Occipital lobe (tissue), 3 donors: ENCODE measurements at places on chromosomes 4 and X.

- no peak for DNase-seq
These were observed 7.4 kb upstream of the HS3ST1 start for GRCh38 chr4:11436084-11436483.

DNA sequence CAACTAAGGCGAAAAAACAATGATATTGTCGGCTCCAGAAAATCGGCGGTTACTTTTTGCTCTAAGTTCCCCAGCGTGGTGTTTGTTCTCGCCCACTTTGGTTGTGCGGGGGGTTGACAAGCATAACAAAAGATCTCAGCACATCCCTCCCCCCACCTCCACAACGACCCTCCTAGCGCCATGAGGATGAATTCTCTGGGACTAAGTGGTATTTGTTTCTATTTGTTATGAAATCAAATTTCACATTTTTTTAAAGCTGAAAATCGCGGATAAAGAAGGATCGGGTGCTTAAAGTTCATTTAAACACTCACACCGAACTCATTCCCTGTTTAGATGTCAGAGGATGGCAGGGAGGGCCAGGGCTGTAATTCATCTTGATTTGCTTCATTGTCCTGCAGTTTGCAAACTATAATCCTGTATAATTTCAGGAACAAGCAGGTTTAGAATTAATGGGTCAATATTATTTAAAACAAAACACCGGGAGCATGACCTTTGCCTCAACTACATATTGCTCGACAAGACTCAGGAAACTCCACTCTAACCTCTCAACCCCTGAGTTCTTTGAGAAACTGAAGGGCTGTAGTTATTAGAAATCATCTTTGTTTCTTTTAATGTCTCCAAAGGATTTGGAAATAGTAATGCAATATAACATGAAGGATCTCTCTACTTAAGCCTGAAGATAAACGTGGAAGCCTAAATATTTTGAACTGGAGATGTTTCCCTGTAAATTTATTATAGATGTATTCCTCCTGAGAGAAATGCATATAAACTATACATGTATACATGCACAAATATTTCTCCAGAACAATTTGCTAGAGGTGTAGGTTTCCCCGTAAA lies 6.4 kb downstream of the PITX2 start:
- no peak for DNase-seq

DNA sequence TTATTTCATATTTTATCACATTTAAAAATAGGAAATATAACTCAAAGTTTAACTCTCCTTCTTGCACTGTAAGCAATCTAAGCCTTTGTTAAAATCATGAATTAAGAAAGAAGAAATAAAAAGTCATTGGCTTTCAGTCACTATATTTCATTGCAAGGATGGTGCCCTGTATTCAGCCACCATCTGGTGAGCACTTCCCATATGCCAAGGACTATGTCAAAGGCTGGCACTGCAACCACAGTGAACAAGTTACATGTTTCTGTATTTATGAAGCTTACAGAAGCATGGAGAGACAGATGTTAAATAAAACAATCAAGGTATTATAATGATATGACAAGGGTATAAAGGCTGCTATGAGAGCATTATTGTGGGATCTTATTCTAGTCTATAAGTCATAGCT lies 68.6 kb downstream of the PRKG2 start:
- DNase-seq = no peak

GRCh38 chr4:53512608-53513007 lies 78.7 kb downstream of the LNX1 start:
- DNase-seq = no peak

GRCh38 chr4:117479673-117480072 lies 394.3 kb upstream of the TRAM1L1 start:
- no peak for DNase-seq

DNA sequence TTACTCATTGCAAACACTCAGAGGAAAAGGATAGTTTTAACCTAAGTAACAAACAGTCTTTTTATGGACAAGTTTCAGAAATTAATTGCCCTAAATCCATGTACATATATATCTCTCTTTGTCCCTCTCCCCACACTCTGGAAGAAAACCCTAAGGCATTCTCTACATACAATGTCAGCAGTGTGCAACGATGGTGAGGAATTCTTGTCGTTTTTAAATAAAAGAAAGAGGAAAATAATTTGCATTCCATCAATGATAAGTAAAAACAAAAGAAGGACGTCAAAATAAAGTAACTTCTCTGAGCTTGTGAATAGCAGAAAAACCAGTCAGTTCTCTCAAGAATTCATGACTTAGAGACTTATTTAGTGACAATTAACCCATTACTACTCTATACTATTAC lies 550.5 kb upstream of the DIPK2B start:
- DNase-seq = no peak

- DNase-seq = no peak
These were observed 9.7 kb upstream of the PLAC8 start for GRCh38 chr4:83124111-83124780.

- no peak for DNase-seq
These were observed 15.8 kb upstream of the SPCS3 start for GRCh38 chr4:176303938-176304337.

GRCh38 chr4:116880625-116881024 lies 204.8 kb downstream of the TRAM1L1 start:
- no peak for DNase-seq

DNA sequence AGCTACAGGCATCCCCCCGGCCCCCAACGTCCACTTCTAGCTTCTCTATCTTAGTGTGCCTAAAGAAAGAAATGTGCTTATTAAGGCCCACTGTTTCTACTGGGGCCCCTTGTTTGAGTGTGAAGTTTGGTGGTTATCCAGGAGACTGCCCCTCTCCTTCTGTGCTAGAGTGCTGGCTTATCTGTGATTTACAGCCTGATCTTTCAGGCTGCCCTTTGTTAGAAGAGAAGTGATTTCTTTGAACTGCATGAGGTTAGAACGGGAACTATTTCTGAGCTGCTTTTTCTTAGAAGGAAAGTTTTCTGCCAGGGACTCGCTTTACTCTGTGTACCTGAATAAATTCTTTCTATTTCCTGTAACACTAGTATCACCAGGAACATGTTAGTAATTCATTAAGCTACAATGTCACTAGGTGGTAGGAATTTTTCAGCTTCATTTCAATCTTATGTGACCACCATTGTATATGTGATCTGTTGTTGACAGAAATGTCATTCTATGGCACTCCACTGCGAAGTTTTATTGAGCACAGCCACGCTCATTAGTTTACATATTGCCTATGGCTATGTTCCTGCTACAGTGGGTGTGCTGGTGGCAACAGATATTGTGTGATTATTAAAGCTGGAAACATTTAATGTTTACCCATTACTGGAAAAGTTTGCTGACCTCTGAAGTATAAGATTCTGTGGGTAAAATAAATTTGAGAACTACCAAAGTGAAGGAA lies 193.8 kb upstream of the CXorf51B start:
- DNase-seq = no peak

DNA sequence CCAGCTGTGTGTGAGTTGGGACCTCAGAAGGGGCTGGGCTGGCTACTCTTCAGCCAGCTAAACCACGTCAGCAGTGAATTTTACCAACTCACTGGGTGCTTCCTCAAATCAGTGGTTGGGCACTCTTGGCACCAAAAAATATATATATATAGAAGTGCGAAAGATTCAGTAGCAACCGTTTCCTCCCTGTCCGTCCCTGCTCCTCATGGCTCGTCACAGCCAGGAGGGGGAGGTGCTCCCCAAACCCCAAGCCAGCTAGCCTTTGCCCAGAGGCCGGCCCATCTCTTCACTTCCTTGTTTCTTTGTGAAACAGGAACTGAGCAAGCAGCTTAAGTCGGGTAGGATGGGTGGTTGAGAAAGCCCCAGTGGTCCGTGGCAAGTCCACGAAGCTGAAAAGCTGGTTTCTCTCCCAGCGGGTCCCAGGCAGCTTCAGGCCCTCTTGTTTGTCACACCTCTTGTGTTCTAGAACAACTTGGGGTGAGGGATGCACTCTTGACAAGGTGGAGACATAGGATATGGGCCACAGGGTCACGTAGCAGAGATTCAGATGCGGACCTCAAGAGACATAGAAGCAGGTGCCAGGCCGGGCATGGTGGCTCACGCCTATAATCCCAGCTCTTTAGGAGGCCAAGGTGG lies 6.8 kb upstream of the SASH3 start:
- DNase-seq = peak; percentile 5

DNA sequence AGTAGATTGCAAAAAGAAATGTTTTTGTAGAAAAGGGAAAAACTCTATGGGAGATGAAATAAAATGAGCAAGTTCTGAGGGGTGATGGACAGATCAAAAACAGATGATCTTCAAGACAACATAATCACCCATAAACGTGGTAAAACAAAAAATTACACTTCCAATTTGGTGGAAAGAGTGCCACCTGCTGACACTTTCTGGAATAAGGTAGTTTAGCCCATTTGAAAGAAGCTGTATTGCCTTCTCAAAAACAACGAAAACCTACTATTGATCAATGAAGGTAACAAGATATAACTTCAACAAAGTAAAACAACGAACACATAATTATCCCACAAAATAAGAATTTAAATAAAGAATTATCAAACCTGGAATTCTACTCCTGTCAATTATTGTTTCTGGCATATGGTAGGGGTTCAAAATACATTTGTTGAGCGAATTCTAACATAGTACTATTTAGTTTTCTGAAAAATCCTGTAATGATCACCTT lies 2.5 kb downstream of the COQ2 start:
- no peak for DNase-seq

DNA sequence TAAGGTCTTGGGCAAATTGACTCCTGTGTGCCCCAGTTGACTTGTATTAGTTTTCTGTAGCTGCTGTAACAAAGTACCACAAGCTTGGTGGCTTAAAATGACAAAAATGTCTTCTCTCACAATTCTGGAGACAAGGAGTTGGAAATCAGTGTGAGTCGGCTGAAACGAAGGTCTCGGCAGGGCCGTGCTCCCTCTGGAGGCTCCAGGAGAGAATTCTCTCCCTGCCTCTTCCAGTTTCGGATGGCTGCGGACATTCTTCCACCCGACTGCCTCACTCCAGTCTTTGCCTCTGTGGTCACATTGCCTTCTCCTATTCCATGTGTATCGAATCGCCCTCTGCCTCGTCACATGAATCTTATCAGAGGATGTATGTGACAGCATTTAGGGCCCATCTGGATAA lies 66.0 kb upstream of the PHOX2B start:
- no peak for DNase-seq

- DNase-seq = no peak
These were observed 83.8 kb downstream of the TBC1D9 start for GRCh38 chr4:140672416-140672815.

GRCh38 chr4:6446130-6446482 lies 26.3 kb downstream of the PPP2R2C start:
- DNase-seq = no peak

DNA sequence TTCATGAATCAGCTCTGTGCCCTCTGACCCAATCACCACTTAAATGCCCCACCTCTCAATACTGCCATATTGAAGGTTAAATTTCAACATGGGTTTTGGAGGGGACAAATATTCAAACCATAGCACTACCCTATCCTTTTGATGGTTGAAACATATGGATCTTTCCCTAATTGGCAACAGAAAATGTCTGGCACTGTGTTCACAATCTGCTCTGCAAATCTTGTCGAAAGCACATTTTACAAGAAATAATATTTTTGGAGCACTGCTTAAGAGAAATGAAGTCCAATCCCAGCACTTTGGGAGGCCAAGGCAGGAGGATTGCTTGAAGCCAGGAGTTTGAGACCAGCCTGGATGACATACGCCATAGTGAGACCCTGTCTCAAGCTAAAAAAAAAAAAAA lies 130.6 kb upstream of the FAM9C start:
- no peak for DNase-seq

GRCh38 chrX:31981546-31982062 lies 909.8 kb upstream of the FTHL17 start:
- DNase-seq = no peak

- DNase-seq = no peak
These were observed 46.0 kb upstream of the TMEM184C start for GRCh38 chr4:147571036-147571770.

DNA sequence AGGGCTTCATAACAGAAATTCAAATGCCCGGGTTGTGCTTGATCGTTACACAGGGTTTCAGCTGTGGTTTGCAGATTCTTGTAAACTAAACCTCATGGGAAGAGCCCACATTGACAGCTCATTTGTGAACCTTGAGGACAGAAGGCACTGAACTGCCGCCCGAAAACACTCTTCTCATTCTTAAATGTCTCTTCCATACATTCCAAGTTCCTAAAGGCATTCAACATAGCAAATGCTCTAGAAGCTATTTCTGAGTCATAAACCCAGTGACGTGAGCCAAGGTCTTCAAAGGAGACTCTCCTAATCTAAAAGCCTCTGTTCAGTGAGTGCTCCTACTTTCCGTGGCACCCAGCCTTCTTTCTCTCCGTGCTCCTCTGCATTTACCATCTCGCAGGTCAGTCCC lies 737.8 kb upstream of the FRG1 start:
- no peak for DNase-seq

DNA sequence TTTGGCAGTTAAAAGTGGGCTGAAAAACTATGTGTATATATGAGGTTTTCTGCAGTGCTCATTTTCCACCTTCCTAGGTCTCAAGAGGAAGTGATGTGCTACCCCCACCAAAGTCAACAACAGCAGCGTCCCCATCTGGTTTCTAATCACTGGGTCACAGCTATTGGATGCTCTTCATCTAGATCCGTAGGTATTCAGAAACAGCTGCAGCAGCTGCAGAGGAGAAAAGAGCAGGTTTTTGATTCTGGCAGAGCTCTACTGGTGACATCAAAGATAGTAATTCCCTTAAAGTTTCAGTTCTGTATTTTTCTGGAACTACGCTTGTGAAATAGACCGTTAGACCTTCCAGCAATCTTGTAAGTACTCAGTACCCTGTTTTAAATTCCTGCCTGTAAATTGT lies 5.8 kb upstream of the GUCY2F start:
- no peak for DNase-seq

DNA sequence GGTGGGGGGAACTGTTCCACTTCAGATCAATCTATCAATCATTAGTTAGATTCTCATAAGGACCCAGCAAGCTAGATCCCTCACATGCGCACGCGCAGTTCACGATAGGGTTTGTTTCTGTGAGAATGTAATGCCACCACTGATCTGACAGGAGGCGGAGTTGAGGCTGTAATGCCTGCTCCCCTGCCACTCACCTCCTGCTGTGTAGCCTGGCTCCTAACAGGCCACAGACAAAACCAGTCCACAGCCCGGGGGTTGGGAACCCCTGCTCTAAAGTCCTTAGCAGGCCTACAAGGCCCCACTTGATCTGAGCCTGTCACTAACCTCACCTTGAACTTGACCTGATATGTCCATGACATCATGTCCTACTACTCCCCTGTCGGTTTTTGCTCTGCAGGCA lies 30.3 kb downstream of the ARL9 start:
- DNase-seq = no peak

- DNase-seq = no peak
These were observed 77.6 kb upstream of the ETNPPL start for GRCh38 chr4:108840426-108840975.

DNA sequence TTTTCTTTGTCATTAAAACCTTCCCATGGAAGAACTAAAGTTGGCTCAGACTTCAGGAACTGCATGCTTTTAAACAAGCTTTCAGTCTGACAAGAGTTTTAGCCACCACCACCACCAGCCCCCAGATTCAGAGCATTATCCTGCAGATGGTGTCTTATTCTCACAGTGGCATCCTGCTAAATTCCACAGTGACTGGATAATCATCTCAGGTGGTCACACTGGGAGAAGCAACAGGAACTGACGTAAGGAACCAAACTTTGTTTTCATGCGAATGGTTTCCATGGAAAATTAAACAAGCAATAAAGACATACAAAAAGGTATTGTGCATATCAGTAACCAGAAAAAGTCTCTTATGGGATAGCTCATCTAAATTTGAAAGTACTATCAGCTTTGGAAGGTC lies 370.7 kb downstream of the FBXW7 start:
- no peak for DNase-seq

- no peak for DNase-seq
These were observed 181.9 kb downstream of the RAPGEF2 start for GRCh38 chr4:159284733-159285132.

GRCh38 chr4:188082796-188083195 lies 26.6 kb downstream of the TRIML2 start:
- no peak for DNase-seq
